A549 treated with dexamethasone at 1 μM for 4 hours (cell line): ENCODE measurements at places on chromosomes 5 and 9. TPM values are rescaled to one million over a fixed set of nuclear protein-coding genes. Genes with fewer than 3 reads are reported as not detected.

AQP3 gene
- total RNA-seq: 18.7 to 34.8 TPM (median 28.9 TPM) in 5 replicates

CIZ1 gene
- 65.3 to 106 TPM (median 101 TPM) in 5 replicates for total RNA-seq

ABITRAM gene
- total RNA-seq: 21.7 to 23.7 TPM (median 21.9 TPM) in 5 replicates

MEIKIN gene
- total RNA-seq: not detected in 5 replicates

FCN2 gene
- not detected in 5 replicates for total RNA-seq

POU5F2 gene
- total RNA-seq: 0.01 to 0.02 TPM (median 0.01 TPM) in 3 of 5 replicates, not detected in the others

FUT7 gene
- 0.04 to 0.10 TPM (median 0.05 TPM) in 4 of 5 replicates, not detected in the other for total RNA-seq

TAS2R1 gene
- total RNA-seq: not detected in 5 replicates

LCN15 gene
- total RNA-seq: 0.09 TPM in 2 of 5 replicates, not detected in the others

PURA gene
- total RNA-seq: 3.9 to 6.2 TPM (median 5.3 TPM) in 5 replicates
